ENCODE measurements at places on chromosomes 7 and 10. TPM values are rescaled to one million over a fixed set of nuclear protein-coding genes. Genes with fewer than 3 reads are reported as not detected.

DNA sequence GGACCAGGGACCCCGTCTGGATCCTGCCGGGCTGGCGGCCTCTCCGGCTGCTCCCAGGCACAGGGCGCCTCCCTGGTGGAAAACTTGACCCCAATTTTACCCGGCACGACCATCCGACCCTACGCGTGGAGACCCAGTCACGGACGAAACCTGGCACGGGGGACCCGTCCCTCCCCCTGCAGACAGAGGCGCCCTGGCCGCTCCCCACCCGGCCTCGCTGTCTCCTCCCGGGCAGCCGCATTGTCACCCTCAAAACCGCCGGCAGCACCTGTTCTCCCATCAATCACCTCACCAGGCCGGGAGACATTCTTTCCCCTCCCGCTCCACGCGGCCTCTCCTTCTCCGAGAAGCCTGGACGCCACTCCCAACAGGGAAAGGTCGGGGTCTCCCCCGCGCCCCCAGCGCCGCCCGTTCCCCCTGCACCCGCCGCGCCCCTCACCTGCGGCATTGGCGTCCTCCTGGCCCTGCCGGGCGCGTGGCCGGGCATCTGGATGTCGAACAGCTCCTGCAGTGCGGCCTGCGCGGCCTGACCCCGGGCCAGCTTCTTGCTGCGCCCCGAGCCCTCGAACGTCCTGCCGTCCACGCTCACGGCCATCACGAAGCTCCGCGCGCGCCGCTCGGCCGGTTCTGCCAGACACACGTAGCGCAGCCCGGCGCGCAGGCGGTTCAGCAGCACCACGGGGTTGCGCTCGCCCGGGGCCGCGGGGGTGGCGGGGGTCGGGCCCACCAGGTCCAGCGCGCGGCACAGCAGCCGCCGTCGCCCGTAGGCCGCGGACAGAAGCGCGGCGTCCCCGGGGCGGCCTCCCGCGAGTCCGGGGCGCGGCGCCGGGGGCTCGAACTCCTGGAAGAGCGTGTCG is 306.6 kb downstream of the WDR37 start:
- no peak for DNase-seq

CNNM1 gene
- total RNA-seq = 0.41 TPM

PPRC1 gene
- 12.9 TPM for total RNA-seq

DNA sequence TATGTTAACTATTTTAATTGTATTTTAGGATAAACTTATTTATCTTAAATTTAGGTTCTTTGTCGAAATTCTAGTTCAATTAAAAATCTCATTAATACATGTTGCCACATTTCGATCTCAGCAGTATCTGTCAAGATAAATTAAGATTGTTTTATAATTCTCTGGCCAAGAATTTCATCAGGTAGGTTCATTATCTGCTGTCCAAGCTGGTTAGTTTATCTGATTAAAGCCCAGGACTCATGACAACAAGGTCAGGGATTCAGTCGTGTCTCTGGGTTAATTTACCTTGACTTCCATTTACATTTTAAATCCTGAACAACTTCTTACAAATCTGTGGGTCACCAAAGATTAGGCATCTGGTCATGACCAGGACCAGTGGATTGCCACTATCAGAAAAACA is 7.6 kb downstream of the STEAP4 start:
- DNase-seq = no peak

H2BK1 gene
- total RNA-seq = not detected

BCCIP gene
- 6.4 TPM for total RNA-seq

DNA sequence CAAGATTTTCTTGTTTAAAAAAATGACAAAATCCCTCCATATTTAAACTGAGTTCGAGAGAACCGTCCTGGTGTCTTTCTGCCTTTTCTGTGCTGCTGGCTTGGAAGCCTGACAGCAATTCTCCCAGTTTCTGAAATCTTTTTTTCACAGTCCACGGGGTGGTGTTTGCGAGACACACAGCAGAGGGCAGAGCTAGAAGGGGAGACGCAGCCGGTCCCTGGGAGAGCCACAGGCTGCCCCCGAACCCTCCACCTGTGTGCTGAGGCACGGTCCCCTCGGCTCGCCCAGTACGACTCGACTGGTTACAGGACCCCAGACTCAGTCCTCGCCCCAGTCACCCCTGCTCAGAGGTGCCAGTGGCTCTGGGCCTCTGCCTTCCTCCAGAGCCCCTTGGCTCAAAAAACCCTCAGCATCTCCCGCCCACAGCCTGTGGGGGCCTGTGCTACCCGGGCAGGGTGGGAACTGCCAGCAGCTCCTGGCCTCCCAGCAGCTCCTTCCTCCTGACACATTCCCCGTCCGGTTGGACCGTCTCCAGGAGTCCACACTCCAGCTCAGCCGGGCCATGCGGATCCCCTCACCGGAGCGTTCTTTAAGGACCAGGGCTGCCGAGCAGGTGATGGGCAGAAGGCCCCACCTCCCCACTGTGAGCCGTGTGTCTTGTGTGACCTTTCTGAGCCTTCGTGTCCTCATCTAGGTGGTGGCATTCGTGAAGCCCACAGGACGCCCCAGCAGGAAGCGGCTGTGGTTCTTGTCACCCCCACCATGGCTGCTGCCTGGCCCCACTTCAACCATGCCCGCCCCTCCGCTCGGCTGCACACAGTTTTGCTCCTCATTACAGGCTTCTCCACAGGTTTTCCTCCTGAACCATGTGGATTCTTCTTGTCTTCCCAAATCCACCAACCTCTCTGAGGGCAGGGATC is 52.3 kb upstream of the EN2 start:
- DNase-seq = no peak

DNA sequence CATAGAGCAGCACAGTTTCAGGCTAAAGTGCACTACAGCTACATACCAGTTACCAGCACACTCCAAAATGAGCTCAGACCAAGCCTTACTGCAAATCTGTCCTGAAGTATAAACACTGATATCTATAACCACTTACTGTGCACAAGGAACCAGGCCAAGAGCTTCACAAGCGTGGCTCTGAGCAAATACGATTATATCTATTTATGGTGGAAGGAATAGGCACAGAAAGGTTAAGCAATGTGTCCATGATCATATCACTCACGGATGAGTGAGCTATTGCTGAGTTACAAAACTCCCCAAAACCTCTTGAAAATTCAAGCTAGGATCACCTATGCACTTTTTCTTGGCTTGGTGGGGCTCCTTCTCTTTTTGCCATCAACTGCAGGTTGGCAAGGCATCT is 84.9 kb downstream of the GPAM start:
- no peak for DNase-seq

GRCh38 chr10:112782200-112782907 is 167.7 kb upstream of the TCF7L2 start:
- DNase-seq = peak; percentile 49

GRCh38 chr10:6864142-6864541 is 284.1 kb upstream of the PRKCQ start:
- DNase-seq = no peak

- DNase-seq = no peak
Measured at GRCh38 chr10:45080331-45080730, 79.6 kb downstream of the ZNF22 start.

WEE2 gene
- total RNA-seq = not detected

TNPO3 gene
- 37.4 TPM for total RNA-seq

- no peak for DNase-seq
Measured at GRCh38 chr7:28544453-28545117, 132.3 kb downstream of the CREB5 start.

DNA sequence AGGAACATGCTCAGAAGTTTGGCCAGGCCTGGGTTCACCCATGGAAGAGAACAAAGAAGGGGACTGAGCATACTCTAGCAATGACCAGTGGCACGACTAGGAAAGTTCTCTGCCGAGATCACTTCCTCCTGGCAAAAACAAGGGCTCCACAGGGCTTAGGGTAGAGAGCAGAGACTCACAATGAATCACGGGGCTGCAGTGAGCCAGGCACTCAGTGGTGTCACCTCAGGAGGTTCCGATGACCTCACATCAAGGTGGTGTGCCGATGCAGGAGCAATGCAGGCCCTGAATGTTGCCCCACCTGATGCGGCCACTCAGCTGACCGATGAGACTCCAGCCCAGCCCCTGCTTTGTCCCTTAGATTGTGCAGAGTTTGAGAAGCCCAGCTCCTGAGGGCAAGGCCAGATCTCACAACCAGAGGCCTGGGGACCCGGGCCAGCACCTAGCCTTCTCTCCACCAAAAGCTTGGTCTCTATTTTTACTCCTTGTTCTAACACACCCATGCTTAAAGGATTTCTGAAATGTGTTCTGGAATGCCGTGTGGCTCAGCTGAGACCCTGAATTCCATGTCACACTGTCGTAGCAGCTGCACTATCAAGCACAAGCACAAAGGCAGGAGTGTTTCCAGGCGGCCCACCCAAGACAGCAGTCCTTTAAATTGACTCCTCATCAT is 60.9 kb downstream of the COBL start:
- DNase-seq = no peak

- DNase-seq = peak; percentile 20
Measured at GRCh38 chr10:110641256-110641655, 2.9 kb upstream of the RBM20 start.

- DNase-seq = no peak
Measured at GRCh38 chr7:15688911-15689310, 2.4 kb upstream of the MEOX2 start.
